ENCODE measurements at places on chromosomes 13 and 19.

- no peak for DNase-seq
These were observed 26.4 kb downstream of the PIN1 start for GRCh38 chr19:9861503-9861902.

GRCh38 chr13:26786651-26787295 is 26.2 kb upstream of the GPR12 start:
- no peak for DNase-seq

DNA sequence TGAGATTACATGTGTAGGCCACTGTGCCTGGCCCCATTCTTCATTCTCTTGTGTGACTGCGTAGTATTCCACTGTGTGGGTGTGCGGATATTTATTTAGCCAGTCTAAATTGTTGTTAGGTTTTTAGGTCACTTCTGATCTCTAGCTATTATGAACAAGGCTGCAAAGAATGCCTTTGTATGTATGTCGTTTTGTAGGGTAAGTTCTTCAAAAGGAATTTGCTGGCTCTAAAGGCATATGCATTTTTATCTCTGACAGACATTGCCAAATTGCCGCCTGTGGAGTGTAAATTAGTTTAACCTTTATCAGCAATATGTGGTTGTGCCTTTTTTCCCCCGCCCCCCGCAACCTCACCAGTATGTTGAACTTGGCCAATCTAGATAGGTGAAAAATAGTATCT is 30.3 kb upstream of the EHD2 start:
- DNase-seq = no peak

- DNase-seq = no peak
These were observed 134.0 kb downstream of the MAB21L1 start for GRCh38 chr13:35342440-35342839.

GRCh38 chr19:12364391-12365235 is 870 bp downstream of the ZNF442 start:
- no peak for DNase-seq

DNA sequence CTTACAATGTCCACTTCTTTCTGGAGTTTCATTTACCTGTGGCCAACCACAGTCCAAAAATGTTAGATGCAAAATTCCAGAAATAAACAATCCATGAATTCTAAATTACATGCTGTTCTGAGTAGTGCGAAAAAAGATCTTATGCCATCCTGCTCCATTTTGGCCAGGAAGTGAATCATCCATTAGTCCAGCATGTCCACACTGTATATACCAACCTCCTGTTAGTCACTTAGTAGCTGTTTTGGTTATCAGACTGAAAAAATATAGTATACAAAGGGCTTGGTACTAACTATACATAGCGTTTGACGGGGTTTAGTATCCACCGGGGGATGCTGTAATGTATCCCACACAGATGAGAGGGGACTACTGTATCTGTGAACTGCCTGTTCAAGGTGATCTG is 618.0 kb upstream of the ARGLU1 start:
- DNase-seq = no peak

- no peak for DNase-seq
These were observed at the start of gene LYPD4 for GRCh38 chr19:41844601-41845000. Gene LYPD4, minus strand, starts transcription at chr19:41844683. Its CDS starts 5,398 bp downstream, at chr19:41839285.

DNA sequence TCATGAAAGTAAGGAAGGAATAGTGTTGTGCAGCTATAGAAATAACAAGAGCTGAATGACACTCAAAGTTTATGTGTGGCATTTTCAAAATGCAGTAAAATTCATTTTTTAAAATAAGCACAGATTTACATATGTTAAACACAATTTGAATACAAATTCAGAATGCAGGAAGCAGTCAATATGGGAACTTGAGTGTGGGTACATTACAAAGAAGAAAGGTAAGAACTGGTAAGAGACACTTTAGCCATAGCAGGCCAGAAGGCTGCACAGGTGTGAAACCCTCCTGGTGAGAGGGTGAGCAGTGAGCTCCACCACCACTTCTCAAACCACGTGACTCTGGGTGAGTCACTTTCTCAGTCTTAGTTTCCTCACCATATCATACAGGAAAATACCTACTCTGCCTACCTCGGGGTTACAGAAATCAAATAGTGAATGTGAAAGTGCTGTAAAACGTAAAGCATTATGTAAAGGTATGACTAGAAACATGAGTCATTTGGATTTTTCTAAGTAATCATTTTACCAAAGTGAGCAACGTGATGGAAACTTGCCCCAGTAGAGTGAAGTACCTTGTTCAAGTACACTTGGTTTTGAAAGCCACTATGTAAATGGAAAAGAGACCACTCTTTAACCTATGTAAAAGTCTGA is 40.5 kb downstream of the USP12 start:
- peak; percentile 30 for DNase-seq

DNA sequence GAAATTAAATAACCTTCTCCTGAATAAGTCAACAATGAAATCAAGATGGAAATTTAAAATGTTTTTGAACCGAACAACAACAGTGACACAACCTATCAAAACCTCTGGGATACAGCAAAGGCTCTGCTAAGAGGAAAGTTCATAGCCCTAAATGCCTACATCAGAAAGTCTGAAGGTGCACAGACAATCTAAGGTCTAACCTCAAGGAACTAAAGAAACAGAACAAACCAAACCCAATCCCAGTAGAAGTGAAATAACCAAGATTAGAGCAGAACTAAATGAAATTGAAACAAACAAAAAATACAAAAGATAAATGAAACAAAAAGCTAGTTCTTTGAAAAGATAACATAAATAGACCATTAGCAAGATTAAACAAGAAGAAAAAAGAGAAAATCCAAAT is 9.0 kb downstream of the UGGT2 start:
- DNase-seq = no peak

GRCh38 chr13:30618930-30619279 is 1.2 kb downstream of the USPL1 start:
- DNase-seq = no peak

- DNase-seq = no peak
These were observed 42.5 kb upstream of the SHKBP1 start for GRCh38 chr19:40534148-40534547.

DNA sequence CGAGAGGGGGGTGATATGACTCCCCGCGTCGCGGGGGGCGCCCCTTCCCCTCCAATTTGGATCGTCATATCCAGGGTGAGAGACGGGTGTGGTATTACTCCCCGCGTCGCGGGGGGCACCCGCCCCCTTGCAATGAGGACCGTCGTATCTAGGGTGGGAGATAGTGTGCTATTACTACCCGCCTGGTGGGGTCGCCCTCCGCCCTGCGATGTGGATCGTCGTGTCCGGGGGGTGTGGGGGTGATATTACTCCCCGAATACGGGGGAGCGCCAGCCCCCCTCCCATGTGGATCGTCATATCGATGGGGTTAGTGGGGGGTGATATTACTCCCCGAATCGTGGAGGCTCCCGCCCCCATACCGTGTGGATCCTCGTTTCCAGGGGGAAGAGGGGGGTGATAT is 29.2 kb upstream of the RGCC start:
- no peak for DNase-seq

GRCh38 chr19:27752530-27753184 is 1460.3 kb downstream of the UQCRFS1 start:
- no peak for DNase-seq

DNA sequence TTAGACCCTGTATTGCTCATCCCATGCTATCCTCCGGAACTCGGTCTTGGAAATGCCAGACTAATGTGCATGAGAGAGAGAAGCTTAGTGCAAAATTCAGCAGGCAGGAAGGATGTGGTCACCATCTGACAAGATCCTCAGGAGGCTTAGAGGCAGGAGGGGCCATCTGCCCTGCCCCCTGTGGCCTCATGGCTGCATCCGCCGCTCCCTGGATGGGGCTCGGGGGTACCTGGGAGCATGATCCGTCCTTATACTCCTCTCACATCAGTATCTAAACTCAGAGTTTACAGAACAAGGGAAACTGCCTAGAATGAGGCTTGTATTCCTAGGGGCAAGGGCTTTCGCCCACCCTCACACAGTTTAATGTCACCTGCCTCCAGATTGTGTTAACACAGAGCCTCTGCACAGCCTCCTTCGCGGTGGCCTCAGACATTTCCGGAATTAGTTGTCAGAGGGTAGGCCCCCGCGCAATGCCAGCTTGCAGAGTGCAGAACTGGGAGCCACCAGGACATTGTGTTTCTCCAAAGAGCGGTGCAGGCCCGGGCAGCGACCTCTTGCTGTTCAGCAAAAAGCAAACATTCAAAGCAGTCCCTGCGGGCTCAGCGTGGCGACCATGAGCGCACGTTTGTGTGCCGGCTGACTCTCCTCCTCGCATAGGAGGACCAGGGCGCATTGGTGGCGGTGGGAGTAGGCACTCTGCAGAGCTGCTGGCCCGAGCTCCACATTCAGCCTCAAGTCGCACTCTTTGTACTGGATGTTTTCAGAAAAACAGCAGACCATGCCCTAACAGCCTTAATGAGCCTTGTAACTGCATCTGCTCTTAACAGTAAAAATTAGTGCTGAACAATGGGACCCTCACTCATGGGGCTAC is 39.1 kb downstream of the GPR12 start:
- no peak for DNase-seq

GRCh38 chr13:38494445-38494844 is 144.8 kb downstream of the UFM1 start:
- no peak for DNase-seq

GRCh38 chr13:34620074-34620850 is 321.8 kb upstream of the NBEA start:
- DNase-seq = no peak

DNA sequence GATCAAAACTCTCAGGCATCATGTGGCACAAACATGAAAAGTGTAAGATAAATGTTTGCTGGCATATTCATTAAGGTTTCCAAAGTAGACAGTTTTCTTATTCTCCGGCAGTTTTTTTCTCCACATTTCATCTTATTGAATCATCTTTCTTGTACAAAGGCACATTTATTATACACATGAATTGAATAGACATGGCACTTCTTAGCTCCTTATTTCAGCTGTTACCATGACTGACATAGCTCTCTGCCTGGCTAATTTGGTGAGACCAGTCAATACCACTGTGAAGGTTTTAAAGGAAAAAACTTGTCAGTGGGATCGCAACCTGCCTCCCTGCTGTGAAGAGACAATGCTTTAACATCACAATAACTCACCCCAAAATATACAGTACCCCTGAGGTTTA is 285.0 kb upstream of the PCDH20 start:
- no peak for DNase-seq

DNA sequence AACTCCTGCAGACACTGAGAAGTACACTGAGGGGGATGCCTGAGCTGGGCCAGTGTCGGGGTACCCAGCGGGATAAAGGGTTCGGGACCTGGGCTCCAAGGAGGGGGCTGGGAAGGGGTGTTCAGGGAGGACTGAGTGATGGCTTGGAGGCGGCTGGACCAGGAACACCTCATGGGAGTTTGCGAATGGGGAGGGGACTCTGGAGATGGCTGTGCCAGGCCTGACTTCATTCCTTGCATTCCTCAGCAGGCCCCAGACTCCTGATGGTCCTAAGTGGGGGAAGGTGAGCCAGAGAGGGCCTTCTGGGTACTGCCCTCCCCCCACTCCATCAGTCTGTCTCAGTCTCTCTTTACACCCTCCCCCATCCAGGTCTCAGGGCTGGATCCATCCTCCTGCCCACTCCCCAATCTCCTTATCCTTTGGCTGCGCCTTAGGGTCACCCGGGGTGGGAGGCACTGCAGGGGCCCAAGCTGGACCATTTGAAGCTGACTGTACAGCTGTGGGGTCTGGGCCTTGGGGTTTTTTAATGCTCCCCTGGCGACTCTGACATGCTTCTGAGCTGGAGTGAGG is 13.8 kb downstream of the PAK4 start:
- DNase-seq = no peak

DNA sequence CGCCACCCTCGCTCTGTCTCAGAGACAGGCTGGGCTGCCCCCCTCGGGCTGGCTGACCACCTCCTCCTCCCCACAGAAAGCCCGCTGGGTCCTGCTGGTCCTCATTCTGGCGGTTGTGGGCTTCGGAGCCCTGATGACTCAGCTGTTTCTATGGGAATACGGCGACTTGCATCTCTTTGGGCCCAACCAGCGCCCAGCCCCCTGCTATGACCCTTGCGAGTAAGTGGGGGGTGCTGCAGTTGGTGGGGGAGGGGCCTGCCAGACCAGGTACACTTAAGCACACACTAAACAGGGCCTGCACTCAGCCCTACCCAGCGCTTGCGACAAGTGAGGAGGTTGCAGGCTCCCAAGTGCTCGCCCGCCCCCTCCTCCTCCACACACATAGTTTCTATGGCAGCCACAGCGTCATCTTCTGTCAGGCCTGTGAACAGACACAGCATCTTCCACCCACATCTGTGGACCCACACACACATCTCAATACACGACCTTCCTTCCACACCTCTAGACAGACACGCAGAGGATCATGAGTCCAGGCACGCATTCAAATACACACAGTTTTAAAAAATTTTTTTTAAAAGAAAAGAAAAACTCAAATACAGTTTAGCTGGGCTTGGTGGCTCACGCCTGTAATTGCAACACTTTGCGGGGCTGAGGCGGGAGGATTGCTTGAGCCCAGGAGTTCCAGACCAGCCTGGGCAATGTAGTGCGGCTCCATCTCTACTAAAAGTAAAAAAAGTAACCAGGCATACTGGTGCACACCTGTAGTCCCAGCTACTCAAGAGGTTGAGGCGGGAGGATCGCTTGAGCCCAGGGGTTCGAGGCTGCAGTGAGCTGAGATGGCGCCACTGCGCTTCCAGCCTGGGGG is 18.4 kb downstream of the PLD3 start:
- DNase-seq = no peak

- DNase-seq = no peak
These were observed 171.4 kb downstream of the FOXO1 start for GRCh38 chr13:40494946-40495620.

GRCh38 chr13:91661692-91662490 is 263.5 kb downstream of the GPC5 start:
- DNase-seq = no peak

DNA sequence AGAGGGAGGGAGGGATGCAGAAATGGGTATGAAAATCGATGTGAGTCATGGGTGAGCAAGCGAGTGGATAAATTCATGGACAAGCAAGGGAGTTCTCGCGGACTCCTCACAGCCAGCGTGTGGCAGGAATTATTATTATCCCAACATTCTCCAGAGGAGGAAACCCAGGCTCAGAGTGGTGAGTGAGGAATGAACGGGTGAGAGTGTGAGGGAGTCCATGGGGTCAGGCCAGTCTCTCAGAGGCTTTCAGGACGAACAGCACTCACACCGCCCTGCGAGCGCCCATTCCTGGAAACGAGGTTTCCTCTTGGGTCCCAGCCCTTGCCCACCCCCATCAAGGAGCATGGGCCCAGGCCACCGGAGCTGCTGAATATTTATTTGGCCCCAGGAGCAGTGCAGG is 6.3 kb upstream of the DNAAF3 start:
- no peak for DNase-seq

DNA sequence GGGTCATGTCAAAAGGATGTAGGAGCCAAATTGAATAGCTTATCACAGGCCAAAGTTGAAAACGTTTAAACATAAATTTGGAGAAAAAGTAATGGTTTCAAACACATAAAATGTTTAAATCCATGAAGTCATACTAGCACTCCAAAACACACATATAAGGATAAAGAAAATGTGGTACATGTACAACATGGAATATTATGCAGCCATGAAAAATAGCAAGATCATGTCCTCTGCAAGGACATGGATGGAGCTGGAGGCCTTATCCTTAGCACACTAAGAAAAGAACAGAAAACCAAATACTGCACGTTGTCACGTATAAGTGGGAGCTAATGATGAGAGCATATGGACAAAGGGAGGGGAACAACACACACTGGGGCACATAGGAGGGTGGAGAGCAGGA is 911.7 kb upstream of the PCDH20 start:
- DNase-seq = no peak

- no peak for DNase-seq
These were observed 98.9 kb downstream of the ESD start for GRCh38 chr13:46698014-46698413.

- DNase-seq = no peak
These were observed 729.4 kb downstream of the EFNB2 start for GRCh38 chr13:105805892-105806627.

Measured in GM12891 (cell line).